CD4-positive, alpha-beta T cell treated with Interleukin-1 beta for 1 hour (primary cell): ENCODE measurements at places on chromosomes 12 and 14.

- no peak for DNase-seq
Observed at GRCh38 chr12:549476-550082, 89.8 kb downstream of the B4GALNT3 start.

DNA sequence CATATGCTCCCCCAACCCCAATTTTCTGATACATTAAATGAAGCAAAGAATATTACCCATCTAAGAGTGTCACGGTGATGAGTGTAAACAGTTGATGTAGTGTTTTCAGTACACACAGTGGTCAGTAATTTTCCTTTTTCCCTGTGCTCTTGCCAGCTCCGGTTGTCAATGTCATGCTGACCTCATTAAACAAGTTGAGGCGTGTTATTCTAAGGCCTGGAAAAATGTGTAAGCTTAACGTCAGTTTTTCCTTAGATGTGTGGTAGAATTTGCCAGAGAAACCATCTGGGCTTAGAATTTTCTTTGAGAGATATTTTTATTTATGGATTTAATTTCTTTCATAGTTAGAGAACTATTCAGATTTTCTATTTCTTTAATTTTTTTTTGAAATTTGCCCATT lies 11.7 kb upstream of the SERPINA6 start:
- no peak for DNase-seq

DNA sequence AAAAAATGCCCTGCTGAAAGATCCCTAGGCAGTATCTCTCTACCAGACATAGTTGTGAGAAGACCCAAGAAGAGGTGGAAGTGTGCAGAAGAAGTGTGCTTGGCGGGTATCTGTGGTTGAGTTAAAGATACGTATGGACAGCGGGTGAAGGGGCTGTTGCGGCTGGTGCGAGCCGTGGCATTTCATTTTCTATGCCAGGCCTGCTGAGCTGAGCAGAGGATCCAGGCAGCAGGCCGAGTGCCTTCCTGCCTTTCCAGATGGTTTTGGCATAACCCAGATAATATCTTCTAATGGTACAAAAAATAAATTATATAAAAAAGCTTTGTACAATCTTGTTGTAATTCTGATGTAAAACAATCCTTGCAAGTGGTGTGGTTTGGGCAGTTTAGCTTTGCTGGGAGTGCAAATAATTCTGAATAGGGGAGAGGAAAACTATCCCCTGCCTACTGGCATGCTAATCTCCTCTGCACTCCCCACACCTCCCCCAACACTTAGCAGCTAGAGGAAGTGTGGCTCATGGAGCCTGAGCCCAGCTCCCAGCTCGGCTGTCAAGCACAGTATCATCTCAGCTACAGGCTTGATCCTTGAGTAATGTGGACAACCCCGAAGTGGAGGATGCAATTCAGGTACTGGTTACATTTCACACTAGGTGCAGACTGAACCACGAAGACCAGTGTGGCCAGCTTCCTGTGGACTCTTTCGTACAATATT lies 168.9 kb downstream of the VRK1 start:
- no peak for DNase-seq

- DNase-seq: peak; percentile 83
Observed at GRCh38 chr14:94132285-94132887, 3.0 kb upstream of the IFI27L2 start.

- DNase-seq: no peak
Observed at GRCh38 chr12:123723765-123724164, 11.6 kb downstream of the ATP6V0A2 start.

DNA sequence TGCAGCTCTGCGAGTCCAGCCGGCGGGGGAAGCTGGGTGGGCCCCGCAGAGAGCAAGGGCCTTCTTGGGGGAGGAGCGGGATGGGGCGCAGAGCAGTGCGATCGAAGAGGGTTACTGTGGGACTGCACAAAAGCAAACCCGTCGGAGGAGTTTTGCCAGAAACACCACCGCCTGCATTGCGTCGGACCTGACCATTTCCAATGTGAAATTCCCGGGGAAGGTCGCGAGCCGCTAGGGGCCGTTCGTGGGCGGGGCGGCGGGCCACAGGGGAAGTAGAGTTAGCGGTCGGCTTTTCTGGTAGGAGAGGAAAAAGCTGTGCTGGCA lies 333 bp upstream of the KCNA1 start:
- DNase-seq: no peak

DNA sequence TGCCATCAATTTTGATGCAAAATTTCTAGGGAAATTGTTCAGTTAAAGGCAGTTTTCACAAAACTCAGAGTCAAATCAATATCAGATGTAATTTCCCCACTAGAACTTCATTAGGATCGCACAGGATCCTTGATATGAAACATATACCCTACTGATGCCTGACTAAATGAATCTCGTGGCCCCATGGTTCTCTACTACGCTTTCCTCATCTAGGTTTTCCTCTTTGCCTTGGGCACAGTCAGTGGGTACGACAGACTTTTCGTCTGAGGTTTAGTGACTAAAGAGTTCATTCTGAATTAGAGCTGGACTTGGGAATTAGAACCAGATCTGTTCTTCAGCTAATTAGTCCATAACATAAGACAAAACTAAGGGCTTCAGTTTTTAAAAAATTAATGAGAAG lies 42.5 kb upstream of the GNPNAT1 start:
- no peak for DNase-seq

- no peak for DNase-seq
Observed at GRCh38 chr12:52912711-52913430, 8.0 kb upstream of the KRT8 start.

DNA sequence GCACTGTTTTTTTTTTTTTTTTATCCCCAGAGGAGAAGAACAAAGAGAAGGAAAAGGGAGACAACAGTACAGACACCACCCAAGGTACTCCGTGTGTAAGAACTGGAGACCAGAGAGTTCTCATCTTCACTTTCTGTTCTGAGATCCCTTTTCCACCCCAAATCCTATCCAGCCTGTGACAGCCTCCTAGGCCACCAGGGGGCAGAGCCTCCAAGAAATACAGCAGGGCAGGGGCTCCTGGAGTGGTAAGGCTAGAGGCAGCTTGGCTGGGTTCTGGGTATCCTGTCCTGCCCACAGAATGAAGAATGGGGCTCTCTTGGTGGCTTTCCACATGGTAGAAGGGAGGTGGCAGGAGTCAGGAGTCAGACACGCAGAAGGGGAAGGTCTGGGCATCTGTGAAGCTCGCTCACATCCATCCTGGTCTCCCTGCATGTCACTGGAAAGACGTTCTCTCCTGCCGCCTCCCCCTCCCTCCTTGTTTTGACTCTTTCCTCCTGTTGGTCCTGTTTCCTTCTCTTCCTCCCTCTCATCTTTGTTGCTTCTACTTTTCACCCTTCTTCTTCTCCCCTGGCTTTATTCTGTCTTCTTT lies 12.0 kb downstream of the CLSTN3 start:
- peak; percentile 43 for DNase-seq

GRCh38 chr14:103109535-103110441 lies 13.5 kb upstream of the TNFAIP2 start:
- no peak for DNase-seq

GRCh38 chr12:130879781-130880389 lies 8.0 kb downstream of the RAN start:
- DNase-seq: no peak

DNA sequence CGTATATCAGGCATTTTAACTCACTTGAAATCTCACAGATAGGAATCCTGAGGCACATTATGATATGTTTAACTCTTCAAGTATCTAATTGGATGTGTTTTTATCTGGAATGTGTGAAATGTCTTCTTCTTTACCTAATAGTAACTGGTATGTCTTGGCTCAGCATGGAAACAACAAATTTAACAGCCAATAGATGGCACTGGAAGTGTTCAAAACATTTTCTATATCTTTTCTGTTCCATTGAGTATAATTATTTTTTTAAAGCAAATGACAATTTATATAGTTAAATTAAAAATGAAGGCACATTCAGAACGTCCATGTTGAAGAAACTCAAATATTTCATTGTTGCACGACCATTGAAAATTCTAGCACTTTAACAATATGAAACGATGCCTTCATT lies 164.6 kb upstream of the SLC16A7 start:
- DNase-seq: no peak

DNA sequence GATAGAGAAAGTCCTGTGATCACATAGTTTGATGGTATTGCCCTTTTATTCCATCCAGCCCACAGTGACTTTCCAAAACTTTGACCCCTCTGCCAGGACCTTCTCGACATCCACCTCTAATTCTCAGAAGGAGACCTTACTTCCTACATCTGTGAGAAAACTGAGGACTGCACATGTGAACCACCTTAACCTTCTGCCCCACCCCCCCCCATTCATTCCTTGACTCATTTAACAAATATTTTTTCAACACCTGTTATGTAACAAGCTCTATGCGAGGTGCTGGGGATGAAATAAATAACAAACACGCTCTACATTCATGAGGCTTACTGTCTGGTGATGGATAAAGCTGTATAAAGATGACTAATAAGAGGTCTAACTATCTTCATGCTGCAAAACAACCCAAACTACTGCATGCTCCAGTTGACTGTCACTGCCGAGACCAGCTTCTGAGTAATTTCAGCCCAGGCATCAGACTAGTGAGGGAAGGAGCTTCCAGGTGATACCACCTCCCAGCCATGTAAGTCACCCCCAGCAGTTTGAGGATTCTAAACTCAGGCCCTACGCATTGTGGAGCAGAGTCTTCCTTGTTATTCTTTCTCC lies 1.9 kb upstream of the HAL start:
- no peak for DNase-seq

DNA sequence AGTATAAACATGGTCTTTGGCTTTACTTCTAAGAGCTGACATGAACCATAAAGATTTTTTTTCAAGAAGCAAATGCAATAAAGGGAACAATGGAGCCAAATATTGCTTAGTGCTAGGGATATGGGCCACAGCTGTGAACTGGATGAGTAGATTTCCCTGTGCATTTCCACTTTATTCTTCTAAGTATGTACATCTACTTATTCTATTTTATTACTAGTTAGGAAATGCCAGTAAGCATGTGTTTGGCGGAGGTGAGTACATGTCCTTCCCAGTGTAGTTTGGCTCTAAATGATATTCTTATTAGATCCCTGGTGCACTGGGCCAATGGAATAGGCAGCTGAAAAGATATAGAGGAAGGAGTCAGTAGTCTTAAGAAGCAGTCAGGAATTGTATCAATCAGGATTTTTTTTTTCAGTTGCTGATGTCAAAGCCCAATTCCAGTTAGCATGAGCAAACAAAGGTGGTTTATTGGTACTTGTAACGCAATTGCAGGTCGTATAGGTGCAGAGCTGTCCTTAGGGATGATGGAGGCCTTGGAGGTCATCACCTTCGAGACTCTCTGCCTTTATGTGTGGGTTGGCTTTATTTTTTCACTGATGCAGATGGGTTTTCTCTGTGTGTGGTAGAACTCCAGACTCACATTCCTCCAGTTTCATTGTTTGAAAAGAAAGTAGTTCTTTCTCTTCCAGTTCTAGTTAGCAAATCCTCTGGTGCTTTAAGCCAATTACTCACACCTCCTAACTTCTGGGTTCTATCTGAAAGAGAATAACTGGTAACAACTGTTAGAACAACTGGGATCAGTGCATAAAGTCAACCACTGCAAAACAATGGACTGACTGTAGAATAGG lies 139.0 kb upstream of the LRIG3 start:
- DNase-seq: no peak

GRCh38 chr14:43939836-43940235 lies 567.2 kb downstream of the FSCB start:
- DNase-seq: no peak

GRCh38 chr12:23893611-23894010 lies 55.9 kb downstream of the SOX5 start:
- DNase-seq: no peak

DNA sequence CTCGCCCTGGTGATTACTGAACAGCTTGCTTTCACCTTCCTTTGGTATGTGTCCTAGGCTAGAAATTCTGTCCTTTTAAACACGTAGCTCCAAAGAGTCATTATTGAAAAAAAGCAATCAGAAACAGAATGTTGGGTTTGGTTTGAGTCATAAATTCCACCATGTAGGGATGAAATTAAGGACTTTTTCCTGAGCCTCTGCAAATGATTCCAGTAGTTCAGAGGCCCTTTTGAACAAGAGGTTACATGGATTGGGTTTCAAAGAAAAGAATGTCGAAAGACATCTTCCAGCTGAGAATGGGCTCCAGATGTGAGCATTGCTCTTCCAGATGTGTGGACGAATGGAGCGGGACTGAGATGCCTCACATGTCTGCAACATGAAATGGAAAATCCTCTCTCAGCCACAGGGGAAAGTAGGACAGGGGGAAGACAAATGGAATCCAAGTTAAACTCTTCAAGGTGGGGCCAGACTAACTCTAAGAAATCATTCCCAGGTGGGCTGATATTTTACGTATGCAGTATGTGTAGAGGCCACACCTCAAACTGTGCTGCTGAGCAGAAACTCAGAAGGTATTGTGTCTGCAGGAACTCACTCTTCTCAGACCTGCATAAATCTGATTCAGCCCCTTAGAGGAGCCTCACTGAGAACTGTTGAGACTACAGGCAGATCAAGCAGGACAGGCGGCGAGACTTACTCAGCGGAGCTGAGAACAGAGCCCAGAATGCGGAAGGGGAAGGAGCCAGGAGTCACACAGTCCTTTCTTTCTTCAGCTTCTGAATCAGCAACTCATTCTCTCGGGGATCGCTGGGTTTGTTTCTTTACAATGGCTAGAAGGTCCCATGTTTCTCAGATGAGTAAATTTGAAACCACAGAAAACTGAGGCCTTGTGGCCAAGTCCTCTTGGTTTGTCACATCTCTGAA lies 23.3 kb upstream of the EMP1 start:
- no peak for DNase-seq

DNA sequence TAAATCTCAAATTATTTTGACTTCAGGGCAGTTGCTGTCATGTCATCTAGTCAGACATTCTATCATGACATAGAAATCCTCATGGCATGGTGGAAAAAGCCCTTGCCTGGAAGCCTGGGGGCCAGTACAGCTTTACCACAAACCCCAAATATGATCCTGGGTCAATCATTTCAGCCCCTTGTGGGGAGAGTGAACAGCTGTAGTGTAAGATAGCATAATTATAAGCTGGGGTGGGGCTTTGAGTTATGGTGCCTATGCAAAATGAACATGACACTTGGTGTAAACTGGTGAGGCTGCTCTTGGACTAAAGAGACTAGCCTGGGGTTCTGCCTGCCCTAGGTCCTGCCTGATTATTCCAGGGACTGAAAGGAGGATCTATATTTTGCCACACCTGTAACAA lies 207.7 kb upstream of the DDHD1 start:
- DNase-seq: no peak

- DNase-seq: no peak
Observed at GRCh38 chr12:304805-305204, 42.2 kb upstream of the SLC6A13 start.

DNA sequence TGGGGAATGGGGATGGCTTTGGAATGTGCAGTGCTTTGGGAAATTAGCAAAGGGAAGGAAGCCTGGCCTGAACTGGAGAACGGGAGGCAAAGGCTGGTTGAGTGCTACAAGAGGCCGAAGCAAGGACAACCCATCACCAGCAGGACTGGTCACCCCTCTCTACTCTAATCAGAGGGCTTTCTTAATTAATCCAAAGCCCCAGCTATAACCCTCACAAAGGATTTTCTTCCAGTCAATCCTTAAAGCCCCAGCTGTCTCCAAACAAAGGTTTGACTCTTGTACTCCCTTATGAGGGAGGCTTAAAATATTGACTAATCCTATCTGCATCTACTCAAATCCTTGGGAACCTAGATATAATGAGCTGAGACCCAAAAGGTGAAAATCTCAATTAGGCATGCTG lies 256.3 kb downstream of the NTF3 start:
- no peak for DNase-seq

- DNase-seq: no peak
Observed at GRCh38 chr12:106001837-106002218, 136.9 kb downstream of the NUAK1 start.
